Activated effector memory CD4-positive, alpha-beta T cell treated with Interleukin-2 at 50 U/mL for 16 hours (primary cell): ENCODE measurements at places on chromosomes 6 and 20.

DNA sequence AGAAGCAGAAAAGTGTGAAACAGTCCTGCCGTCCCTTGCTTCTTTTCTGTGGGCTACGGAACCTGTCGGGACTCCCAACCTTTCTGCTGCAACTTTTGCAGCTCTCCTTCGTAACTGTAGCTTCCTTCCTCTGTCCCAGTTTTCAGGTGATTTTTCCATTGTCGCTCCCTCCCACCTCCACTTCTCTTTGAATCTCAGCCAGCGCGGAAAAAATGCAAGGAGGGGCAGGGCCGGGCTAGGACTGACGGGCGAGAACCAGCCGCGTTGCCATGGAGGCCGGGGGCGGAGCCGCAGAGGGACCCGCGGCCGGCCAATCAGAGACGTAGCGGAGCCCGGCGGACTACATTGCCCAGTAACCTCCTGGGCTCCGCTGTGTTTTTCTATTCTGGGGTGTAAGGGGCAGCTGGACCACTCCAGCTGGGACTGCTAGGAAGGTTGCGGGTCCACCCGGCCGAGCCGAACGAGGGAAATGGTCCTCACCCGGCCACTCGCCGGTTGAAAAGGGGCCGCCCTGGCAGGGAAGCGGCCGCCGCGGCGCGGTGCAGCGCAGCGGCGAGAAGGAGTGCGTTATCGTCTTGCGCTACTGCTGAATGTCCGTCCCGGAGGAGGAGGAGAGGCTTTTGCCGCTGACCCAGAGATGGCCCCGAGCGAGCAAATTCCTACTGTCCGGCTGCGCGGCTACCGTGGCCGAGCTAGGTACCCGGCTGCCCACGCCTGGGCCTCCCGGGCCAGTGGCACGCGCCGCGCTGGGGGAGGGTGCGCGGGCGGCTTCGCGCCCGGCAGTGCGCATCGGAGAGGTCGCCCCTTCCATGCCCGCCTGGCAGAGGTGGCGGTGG is at the start of the genes CYP39A1 and SLC25A27:
Gene CYP39A1, minus strand, starts transcription at position 216 of the 836 bp plus-strand sequence. CDS start 236 bp downstream, outside the sequence.
Gene SLC25A27, plus strand, starts transcription at position 373 of the 836 bp plus-strand sequence. Its CDS starts 218 bp downstream, at position 591.
- DNase-seq: peak; percentile 56

- no peak for DNase-seq
These were observed 27.1 kb downstream of the RAB44 start for GRCh38 chr6:36724514-36725390.

GRCh38 chr20:53768329-53768728 is 174.7 kb upstream of the ZNF217 start:
- no peak for DNase-seq

DNA sequence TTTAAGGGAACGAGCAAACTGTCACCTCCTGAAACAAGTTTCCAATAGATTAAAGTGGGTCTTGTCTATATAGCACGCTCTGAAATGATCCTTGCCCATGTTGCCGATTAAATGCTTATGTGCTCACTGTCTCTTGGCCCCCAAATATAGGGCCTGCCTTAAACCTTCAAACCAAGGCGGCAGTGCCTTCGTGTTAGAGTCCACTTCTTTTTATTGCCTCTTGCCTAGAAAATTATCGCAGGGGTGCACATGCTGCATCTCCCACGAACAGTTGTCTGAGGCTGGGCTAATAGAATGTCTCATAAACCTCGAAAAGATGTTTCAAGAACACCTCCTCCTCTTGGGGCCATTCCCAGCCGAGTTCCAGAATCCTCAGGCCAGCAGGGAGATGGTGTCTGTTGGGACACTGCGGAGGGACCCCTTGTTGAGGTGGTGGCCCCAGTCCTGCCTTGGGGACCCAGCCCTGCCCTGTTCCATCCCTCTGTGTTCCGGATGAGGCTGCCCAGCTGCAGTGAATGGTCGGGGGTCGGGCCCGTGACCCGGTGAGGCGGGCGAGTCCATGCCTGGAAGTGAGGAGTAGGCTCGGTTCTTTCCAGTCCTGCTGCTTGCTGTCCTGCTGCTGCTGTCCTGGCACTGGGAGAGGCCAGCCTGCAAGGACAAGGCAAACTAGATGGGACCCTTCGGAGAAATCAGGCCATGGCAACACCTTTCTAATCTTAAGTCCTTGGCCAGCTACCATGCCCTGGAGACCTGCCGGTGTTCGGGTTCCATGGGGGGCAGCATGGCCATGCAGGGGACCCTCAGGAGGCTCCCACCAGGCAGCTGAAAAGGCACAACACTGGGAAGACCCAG is 34.7 kb upstream of the SLCO4A1 start:
- no peak for DNase-seq

GRCh38 chr20:62646851-62647520 is 4.7 kb downstream of the SLCO4A1 start:
- DNase-seq: no peak

- no peak for DNase-seq
These were observed 142.4 kb upstream of the INSM1 start for GRCh38 chr20:20225325-20226043.

DNA sequence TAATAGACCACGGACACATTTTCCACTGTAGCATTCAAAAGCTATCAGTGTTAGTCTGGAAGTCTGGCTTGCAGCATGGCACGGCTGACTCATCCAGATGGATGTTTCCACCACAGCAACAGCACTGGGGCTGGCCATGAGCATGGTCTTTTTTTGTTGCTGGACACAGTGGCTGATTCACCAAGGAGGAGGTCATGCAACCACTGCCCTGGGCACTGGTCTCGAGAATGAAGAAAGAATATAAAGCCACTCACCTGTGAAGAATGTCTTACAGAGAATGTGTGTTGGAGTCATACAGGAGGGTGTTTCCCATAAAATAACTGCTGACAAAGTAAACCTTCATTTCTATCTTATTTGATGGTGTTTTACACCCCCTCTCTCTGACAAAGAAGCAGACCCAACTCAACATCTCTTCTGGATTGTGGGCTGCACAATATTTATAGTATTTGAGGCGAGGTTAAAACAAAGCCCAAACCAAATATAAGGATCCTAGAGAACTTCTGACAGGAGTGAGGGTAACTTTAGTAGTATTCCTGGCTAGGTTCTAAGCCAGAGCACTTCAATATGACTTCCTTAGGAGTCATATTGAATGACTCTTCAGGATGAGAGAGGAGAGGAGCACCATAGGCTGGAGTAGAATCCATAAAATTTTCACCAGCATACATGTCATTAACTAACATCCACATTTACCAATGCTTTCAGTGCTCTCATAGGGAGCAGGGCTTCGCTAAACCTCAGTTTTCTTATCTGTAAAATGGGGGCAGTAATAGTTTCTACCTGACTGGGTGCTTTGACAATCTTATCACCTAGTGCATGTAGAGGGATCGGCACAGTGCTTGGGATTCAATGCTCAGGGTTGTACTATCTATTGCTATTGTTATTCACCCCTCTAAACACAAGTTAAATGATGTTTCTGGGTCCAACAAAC is 121.4 kb downstream of the KIF13A start:
- DNase-seq: no peak

DNA sequence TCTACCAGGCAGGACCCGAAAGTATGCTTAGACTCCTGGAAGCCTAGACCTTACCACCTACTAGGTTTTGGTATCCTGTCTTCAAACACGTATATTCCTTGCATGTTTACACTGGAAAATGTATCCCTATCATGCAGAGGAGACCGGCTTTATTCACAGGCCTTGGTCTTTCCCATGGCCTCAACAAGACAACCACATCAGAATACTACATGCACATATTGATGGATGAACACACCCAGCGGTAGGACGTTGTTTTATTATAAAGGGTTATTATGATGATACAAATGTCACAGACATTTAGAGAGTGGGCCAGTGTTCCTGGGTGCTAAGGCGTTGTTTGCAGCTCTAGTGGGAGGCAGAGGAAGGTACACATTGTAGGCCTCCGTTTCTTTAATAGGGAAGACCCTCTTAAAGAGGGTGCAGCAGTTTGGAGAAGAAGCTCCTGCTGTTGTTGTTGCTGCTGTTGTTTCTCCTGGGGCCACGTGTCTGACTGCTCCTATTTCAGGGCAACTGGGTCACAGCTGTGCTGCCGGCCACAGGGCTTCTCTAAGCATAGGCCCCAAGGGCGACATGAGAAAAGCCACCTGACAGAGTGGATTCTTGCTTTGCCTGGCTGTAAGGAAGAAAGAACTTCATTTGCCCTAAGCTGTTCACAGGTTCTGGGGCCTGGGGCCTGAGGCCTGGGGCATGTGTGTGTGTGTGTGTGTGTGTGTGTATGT is 98.3 kb upstream of the SASH1 start:
- no peak for DNase-seq

- no peak for DNase-seq
These were observed 23.8 kb downstream of the IYD start for GRCh38 chr6:150392452-150393220.

GRCh38 chr6:159463119-159463829 is 229.8 kb downstream of the SOD2 start:
- no peak for DNase-seq

DNA sequence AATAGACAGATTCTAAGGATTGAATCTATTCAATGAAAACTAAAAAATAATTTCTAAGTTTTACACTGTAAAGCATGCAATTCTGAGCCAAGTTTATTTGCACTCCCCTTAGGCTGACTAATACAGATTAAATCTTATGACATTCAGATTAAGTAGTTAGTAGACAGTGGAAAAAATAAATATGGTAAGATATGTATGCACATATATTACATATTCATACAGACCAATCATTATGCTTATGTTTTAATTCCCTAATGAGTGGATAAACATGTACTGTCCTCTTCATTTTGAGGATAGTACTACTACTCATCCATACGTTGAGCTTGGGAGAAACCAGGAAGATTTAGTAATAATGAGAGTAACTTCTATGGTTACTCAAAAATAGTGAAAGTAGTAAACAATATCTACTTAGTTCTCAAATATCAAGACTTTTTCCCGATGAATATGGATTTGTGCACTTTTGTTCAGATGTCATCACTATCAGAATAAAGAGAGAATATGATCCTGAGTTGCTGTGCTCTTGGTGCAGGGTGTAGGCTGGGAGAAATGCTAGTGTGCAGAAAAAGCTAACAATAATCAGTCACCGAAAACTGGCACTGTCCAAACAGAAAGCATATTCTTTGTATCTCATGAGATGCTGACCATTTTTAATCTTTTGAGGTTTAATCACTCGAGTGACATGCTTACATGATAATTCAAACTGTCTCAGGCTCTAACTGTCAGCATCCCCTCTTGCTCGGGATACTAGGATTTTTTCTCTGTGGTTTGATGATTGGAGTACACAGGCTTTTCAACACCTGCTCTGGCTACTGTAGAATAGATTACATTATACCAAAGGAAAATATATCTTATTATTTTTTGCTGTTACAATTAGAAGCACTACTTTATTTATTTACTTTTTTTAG is 111.6 kb downstream of the EPHA7 start:
- no peak for DNase-seq

DNA sequence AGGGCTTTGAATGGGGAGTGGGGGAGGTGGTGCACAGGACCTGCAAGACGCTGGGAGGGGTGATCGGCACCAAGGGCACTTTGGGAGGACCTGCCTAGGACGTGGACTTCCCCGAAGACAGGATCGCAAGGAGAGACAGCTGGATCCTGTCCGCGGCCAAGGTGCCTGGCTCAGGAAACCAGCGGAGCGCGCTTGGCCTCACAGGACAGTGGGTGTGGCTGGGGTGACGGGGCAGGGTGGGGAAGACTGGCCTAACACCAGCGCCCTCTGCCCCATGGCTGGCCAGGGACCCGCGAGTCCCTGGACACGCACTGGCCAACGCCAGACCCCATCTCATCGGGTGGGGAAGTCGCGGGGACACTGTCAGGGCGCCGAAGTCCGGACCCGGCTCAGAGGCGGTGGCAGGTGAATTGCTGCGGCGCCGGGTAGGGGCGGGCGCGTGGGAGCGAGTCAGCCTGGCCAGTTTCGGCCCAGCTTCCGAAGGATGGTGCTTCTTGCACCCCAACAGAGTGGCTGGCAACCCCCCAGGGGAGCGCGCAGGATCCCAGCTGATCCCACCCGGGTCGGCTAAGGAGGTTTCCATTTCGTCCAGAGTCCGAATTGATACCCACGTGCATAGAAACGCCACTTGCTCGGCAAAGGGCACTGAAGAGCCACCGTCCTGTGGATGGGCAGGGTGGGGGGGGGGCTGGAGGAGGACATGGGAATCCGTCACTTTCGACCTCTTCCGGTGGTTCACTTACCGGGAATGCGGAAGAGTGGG is 785 bp upstream of the THBD start:
- no peak for DNase-seq

GRCh38 chr6:82015043-82015442 is 232.5 kb downstream of the IBTK start:
- no peak for DNase-seq

GRCh38 chr20:22093122-22093521 is 387.7 kb downstream of the PAX1 start:
- no peak for DNase-seq

DNA sequence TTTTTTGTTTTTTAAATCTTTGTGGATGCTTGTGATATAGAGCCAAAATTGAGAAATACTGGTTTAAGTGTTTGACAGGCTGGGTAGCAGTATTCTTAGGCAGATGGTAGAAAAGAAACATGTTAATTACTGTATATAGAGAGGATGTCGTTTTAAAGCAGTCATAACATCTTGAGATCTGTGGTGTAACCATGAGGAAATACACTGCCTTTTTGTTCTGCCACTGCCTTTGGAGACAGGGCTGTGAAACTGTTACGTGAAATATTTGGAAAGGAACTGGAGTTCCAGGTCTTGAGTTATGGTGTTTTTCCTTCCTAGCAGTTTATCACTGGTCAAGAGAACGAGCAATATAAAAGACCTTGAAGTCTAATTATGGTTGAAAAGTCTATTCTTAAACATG is 19.5 kb downstream of the STXBP5 start:
- DNase-seq: no peak

GRCh38 chr6:34836008-34836407 is 44.1 kb downstream of the BLTP3A start:
- DNase-seq: no peak

GRCh38 chr6:165552248-165552736 is 110.7 kb downstream of the PDE10A start:
- DNase-seq: no peak

- no peak for DNase-seq
These were observed 105.2 kb downstream of the SMLR1 start for GRCh38 chr6:130932438-130932837.

- no peak for DNase-seq
These were observed 22.6 kb downstream of the ETV7 start for GRCh38 chr6:36364669-36365479.

DNA sequence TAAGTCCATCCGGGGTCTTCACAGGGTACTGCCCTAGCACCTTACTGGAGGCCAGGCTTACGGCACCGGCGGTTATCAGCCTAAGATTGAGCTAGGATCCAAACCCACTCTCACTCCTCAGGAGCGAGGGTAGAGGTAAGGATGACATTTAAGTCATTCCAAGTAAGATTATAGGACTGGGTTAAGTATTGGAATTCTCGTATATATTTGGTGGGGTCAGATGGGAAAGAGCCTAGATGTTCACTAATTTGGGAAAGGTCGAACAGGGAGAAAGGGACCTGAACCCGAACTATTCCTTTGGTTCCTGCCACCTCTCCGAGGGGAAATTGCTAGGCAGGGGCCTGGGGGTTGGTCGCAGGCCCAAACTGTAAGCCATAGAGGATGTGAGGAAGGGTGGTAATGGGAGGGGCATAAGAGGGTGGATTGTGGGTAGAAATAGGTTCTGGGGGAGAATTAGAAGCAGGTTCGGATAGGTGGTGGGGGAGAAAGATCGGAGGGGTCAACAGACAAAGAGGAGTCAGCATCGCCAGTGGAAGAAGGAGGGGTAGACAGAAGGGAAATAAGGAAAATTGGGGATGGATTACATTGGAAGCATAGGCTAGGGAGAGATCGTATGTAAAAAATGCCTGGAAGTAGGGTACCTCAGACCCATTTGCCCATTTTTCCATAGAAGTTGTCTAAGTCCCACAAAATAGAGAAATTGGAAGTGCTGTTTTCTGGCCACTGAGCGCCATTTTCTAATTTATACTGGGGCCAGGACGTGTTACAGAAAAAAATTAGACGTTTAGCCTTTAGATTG is 747.1 kb upstream of the ADGRB3 start:
- no peak for DNase-seq

- DNase-seq: no peak
These were observed 188.8 kb downstream of the TASP1 start for GRCh38 chr20:13449868-13450434.
